Kasumi-1 (cell line): ENCODE measurements at places on chromosomes 2 and 18.

- no peak for DNase-seq
These were observed 12.7 kb downstream of the ICOS start for GRCh38 chr2:203949228-203949627.

DNA sequence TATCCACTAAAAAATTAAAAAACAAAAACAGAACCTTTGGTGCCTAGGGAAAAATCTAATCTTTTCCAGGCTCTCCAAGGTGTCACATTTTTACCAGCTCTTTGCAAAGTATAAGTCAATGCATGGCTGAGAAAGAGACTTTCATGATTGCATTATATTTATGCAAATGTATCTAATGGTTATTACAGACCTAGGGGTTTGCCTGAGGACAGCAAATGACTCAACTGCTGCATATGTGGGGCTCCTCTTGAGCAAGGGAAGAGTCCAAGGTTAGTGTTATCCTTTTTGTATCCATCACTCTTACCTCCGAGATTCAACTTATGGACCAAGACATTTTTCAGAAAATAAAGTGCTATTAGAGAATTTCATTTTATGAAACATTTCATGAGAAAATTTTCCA, 33.9 kb upstream of the RMP24 start:
- no peak for DNase-seq

- DNase-seq: no peak
These were observed 46.6 kb upstream of the HNRNPA3 start for GRCh38 chr2:177165721-177166711.

GRCh38 chr18:78479443-78479842, 500.2 kb upstream of the SALL3 start:
- DNase-seq: no peak

GRCh38 chr2:57602733-57603132, 443.9 kb upstream of the VRK2 start:
- DNase-seq: peak; percentile 83

DNA sequence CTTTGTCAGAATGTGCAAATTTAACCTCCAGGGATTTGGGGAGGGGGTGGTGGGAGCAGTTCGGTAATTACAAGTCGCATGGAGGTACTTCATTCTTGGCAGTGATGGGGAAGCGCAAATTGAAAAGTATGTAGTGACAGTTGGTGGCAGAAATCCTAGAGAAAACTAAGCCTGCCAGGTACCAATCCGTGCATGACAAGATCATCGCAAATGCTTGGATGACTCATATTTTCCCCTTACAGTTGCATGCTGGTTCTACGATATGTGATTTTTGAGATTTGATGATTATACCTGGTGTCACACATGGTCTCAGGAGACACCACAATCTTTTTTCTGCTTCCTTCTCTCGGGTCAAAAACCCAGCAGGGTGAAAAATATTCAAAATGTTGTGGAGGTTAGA, 479.7 kb upstream of the ID2 start:
- no peak for DNase-seq

DNA sequence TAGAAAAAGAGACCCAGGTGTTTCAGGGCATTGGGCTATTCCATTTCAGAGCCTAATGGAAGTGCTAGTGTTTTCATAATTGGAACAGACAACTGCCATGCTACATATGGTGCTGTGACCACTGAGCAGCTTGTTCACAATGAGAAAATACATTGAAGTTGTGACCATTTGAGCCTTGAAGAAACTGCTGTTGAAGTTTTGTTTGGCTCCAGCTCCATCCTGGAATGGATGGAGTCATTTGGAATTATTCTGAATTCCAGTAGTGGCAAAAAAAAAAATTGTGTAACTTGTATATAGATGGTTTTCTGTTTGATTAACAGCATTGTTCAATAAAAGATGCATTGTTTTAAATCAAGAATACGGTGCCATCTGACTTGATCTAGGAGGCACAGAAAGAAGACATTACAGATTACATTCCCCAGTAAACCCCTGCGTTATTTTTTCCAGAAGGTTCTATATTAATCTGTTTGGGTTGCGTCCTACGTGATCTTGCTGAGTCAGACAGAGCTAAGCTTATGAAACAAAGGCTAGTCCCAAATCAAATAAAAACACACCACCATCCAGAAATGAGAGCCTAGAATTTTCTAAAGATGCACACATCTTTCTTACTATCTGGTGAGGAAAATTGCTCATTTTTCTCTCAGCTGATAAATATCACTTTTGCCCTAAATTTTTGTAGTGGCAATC, 19.2 kb downstream of the FMNL2 start:
- no peak for DNase-seq
